ENCODE measurements at places on chromosomes 12 and 14.

GRCh38 chr14:64682843-64683242, 21.4 kb upstream of the PLEKHG3 start:
- DNase-seq = no peak

DNA sequence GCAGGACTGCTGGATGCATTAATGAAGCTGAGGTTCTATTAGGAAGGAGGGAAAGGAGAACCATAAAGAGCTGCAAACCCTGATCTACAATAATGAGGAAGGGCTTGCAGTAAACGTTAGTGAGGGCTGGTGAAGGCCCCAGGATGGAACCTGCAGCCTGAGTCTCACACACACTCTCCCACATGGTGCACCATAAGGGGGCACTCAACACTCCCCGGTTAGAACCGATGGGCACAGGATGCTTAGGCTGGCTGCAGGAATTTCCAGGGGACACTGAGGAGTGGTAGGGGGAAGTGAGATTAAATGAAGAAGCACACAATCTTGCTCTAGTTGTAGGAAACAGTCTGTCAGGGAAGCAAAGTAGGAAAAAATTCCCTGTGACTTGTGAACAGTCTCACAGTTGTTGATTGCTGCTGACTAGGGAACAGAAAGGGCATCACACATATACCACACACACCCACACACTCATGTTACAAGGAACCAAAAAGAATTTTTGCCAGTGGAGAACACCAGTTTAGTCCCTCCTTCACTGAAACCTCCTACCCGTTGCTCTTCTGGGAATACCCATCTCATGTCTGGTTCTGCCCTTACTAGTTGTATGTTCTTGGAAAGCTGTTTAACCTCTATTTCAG, 56.2 kb upstream of the FERMT2 start:
- no peak for DNase-seq

DNA sequence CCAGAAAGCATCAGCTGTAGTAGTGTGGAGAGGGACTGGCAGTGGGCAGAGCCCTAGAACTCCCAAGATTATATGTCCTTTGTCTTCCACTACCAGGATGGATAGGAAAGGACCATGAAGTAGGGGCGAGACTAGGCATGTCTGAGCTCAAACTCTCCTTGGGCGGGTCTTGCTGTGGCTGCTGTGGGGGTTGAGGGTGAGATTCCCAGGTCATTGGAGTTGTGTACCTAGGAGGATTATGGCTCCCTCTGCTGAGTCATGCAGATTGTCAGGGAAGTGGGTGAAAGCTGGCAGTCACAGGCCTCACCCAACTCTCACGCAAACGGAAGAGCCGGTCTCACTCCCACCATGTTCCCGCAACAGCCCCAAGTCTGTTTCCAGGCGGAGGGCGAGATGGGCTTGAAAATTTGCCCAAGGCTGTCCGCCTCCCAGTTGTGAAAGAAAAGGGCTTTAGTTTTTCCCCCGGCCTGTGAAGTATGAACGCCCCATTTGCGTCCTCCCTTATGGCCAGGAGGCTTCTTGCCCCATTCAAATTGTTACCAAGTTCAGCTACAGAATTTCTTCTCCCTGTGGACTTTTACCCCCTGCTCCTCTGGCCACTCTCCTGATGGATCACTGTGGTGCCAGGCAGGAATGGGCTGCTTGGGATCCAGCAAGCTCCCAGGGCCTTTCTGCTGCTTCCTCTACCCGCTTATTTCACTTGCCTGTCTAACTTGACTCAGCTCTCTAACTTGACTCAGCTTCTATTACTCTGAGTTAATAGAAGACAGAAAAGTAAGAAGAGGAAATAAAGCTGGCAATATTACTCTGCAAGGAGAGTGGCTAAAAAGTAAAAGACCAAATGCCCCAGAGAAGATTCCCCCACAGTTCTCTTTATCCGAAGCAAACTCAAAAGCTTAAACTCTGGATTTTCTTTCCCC, 159.3 kb downstream of the SLC2A13 start:
- no peak for DNase-seq

GRCh38 chr14:33996462-33996861, 45.6 kb upstream of the EGLN3 start:
- DNase-seq = no peak

GRCh38 chr12:5498076-5498475, 66.2 kb downstream of the NTF3 start:
- no peak for DNase-seq

- peak; percentile 34 for DNase-seq
Observed at GRCh38 chr14:94390372-94391086, 2.1 kb upstream of the SERPINA1 start.

DNA sequence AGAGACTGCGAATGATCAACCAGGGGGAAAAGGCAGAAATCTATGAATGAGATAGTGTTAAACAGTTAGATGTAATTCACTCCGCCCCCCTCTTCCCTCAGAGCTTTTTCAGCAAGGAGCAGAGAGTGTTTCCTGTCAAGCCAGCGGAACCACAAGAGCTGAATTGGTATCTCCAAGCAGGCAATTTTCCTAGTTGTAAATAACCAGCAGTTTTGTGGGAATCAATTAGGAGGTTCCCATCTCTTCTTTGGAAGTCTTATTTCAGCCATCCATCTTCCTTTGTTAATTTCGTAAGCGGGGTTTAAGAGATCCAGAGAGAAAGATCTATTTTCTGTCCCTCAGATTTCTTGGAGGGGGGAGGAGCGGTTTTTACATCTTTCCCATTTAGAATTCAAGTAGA, 178.0 kb downstream of the FOXN3 start:
- DNase-seq = no peak

DNA sequence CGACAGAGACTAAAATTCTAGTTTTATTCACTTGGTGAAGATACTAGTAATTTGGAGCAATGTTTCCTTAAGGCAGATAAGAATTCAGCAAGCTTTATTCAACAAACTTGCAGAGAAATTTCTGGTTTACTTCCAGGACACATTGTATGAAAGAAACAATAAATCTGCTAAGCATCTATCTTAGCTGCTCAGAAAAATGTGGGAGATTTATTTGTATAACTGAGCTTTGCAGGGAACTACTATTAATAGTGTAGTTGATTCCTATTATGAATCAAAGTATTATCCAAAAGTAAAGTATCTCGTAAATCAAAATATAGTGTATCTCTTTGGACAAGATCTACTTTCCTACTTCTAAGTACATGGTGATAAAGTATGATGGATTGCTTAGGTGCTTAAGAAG, 239.4 kb upstream of the TMTC1 start:
- no peak for DNase-seq

DNA sequence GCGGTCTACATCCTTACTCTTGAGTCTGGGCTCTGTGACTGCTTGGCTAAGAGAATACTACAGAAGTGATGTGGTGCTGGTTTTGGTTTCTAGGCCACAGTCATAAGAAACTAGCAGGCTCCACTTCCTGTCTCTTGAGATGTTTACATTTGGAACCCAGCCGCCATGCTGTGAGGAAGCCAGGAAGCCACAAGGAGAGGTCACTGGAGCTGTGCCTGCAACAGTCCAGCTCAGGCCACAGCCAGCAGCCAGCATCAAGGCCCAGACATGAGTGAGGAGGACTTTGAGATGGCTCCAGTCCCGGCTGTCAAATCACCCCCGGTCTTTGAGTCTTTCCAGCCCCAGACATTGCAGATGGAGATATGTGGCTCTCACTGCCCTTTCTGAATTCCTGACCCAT, 12.9 kb upstream of the FAM181A start:
- no peak for DNase-seq

DNA sequence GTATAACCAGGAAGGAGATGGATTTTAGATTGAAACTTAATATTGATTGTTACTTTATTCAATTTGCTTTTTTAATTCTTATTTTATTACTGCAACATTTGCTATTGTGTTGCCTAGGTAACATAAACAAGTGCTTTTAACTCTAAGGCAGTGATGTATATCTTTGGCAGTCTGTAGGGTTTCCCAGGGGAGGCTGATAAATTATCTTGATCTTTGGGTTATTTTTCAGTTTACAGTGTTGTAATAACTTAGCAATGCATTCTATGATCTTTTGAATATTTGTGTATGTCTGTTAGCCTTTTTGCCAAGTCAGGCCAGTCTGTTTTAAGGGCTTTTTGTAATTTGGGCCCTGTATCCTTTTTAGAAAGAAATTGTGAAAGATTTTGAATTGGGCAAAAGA, 7.8 kb upstream of the DTD2 start:
- DNase-seq = no peak

- no peak for DNase-seq
Observed at GRCh38 chr14:27072589-27072988, 474.8 kb upstream of the NOVA1 start.

DNA sequence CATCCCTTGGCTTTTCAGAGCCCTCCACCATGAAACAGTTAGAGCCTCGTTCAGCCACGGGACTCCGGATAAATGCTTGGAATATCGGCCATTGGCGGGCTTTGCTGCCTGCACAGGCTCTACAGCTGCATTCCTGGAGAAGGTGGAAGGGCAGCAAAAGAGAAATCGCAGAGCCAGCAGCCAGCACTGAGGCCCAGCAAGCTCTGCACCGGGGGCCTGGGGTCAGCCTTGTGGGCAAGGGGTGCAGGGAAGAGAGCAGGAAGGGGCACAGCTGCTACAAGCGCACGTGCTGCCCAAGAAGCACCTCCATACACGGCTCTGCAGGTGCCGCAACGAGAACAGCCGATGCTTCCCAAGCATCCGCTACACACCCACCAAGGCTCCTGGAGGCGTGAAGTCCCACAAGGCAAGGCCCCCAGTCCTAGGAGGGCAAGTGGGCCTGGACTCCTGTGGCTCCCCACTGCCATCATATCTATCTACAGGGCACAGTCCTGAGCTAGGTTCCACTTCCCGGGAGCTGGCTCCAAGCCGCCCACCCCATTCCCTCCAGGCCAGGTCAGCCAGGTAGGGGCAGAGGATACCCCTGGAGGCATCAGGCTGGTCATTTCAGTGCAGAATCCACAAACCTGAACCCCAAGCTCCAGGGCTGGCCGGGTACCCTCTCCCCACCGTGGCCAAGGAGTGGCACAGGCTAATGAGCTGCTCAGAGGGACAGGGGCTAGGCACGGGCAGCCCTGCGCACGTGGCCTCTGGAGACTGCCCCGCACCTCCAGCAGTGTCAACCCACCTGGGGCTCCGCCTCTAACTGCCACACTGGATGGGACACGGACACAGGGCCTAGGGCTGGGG, 40.2 kb downstream of the CCNK start:
- DNase-seq = no peak

GRCh38 chr12:130768120-130768519, 52.0 kb upstream of the RIMBP2 start:
- no peak for DNase-seq

- DNase-seq = peak; percentile 29
Observed at GRCh38 chr12:11622876-11623281, 26.6 kb upstream of the ETV6 start.

GRCh38 chr12:123971449-123971769, 1.2 kb downstream of the CCDC92 start:
- no peak for DNase-seq

DNA sequence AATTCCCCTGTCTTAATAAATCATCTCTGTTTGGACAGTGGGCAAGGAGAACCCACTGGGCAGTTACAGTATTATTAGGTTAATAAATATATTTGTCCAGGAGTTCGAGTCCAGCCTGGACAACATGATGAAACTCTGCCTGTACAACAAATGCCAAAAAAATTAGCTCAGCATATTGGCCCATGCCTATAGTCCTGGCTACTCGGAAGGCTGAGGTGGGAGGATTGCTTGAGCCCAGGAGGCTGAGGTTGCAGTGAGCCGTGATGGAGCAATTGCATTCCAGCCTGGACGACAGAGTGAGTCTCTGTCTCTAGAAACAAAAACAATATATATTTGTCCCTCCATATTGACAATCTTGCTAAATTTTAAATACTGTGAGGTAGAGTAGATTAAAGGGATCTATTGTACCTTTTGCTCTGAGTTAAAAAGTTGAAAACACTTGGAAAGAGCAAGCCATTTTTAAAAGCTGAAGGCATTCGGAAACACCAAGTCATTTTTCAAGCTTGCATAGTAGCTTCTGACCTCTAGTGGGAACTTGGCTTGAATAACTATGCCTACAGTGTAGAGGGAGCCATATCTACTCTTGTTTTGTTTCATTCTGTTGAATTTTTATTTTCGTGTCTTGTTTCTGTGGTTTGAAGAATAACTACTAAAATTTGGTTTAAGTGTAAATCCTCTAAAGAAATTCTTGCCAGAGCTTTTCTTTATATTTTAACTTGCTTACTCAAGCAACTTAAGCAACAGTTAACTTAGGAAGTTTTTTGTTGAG, 14.6 kb upstream of the EEA1 start:
- DNase-seq = no peak

DNA sequence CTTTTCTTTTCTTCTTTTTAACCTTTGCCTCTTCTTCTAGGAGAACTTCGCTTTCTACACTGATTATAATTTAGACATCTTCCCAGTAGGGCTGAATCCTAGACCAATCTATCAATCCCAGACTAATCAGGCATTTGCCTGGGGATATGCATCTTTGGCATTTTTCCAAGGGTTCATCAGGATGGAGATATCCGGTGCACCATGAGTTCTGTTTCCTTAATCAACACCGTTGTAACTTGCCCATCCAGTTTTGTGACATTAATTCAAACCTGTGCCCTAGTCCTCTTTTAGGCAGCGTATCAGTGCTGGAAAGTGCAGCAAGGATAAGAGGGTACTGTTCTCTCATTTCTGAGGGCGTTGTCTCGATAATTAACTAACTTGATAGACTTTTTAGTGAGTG, 617 bp upstream of the MGP start:
- DNase-seq = no peak

GRCh38 chr12:38921025-38921677, 15.8 kb upstream of the CPNE8 start:
- DNase-seq = peak; percentile 9

- no peak for DNase-seq
Observed at GRCh38 chr12:88309546-88309945, 167.4 kb downstream of the TMTC3 start.

- DNase-seq = no peak
Observed at GRCh38 chr12:103783744-103784664, 57.0 kb downstream of the NT5DC3 start.

DNA sequence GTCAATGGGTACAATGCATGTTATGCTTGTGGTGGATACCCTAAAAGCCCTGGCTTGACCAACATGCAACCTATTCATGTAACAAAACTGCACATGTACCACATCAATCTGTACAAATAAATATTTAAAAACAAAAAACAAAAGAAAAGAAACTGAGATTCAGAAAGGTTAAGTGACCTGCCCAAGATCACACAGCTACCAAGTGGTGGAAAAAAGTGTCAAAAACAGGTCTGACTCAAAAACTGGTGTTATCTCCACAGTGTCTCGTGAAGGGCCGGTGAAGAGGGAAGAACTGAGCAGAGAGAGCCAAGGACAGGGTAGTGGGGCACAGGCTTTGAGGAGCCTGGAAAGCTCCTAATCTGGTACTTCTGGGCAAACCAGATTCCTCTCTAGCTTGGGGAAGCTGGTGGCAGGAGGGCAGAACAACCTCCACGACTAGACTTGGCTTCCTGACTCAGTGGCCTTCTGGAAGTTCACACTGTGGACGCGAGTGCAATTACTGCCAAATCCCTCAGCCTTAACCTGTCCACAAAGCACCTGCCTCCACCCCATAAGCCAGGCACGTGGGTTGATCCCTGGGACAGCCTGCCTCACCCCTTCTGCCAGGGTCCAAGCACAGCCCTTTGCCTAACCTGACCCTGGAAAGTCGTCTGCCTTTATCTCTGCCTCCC, 15.6 kb downstream of the ZBTB39 start:
- DNase-seq = no peak

GRCh38 chr14:99158150-99158549, 113.8 kb downstream of the BCL11B start:
- no peak for DNase-seq
